Choroid plexus epithelial cell (primary cell): ENCODE measurements at places on chromosomes 2 and 18.

- peak; percentile 32 for DNase-seq
These were observed at the start of gene CYRIA for GRCh38 chr2:16665748-16666448. TSS of gene CYRIA (minus strand) at chr2:16665834. CDS start at chr2:16588119, 77,715 bp downstream.

DNA sequence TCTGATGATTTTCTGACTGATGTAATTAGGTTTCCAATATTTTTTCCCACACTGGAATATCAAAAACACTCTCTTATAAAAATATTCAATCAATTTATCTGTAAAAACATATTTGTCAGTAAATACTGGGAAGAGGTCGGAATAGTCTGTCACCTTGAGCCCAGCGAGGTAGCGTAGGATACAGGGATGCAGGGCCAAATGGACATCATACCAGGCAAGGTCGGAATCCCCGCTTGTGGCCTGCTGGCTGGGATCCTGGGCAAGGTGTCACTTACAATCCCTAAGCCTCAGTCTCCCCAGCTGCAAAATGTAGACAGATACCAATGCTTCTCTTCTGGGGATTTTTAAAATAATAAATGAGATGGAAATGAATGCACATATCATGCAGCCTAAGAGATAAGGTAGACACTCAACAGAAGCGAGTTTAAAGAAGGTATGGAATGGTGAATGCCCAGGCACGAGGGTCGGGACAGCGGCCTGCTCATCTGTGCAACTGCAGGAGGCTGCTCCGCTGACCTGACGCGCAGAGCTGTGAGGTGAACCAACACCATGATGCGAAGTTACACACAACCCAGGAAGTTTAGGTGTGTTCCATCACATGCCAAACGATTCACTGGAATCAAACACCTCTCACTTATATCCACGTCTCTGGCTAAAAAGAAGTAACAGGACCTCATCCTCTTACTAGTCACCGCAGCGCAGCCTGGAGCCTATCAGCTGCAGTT, 98.2 kb downstream of the EIPR1 start:
- no peak for DNase-seq

GRCh38 chr2:85827879-85828569, 60.8 kb downstream of the ST3GAL5 start:
- DNase-seq: no peak

DNA sequence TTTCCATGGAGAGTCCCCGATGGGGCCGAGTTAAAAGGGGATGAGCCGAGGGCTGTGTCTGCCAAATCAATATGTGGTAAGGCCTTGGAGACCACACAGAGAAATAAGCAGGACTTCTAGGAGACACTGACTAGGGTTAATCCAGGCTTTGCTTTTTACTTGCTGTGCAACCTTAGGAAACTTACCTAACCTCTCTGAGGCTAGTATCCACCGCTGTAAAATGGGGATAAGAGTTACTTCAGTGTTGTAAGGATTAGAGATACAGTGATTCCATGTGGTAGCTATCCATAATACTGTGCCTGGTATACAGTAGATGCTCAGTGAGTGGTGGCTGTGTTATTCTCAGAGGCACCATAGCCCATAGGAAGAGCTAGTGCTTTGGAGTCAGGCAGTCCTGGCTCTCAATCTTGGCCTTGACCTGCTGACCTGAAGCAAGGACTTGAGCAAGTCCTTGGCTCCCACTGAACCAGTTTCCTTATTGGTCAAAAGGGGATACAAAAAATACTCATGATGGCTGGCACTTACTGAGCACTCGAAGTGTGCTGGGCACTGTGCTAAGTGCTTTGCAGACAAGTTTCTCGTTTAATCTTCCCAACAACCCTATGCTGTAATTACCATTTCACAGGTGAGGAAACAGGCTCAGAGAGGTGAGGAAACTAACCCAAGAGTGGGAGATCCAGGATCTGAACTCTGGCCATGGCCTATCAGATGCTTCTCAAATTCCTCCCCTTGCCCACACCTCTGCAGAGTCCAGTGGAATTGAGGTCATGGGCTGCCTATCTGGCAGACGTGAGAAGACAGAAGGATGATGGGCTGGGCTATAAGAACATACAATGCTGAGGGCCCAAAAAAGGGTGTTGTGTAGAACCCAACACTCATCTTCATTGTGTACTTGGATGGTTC, 12.0 kb upstream of the DES start:
- DNase-seq: no peak

- no peak for DNase-seq
These were observed 55.2 kb downstream of the BCL11A start for GRCh38 chr2:60498127-60498815.
